D341Med (cell line): ENCODE measurements at places on chromosomes 1 and 21.

GRCh38 chr21:41684381-41685245 lies 82.2 kb downstream of the RIPK4 start:
- DNase-seq, result no peak

DNA sequence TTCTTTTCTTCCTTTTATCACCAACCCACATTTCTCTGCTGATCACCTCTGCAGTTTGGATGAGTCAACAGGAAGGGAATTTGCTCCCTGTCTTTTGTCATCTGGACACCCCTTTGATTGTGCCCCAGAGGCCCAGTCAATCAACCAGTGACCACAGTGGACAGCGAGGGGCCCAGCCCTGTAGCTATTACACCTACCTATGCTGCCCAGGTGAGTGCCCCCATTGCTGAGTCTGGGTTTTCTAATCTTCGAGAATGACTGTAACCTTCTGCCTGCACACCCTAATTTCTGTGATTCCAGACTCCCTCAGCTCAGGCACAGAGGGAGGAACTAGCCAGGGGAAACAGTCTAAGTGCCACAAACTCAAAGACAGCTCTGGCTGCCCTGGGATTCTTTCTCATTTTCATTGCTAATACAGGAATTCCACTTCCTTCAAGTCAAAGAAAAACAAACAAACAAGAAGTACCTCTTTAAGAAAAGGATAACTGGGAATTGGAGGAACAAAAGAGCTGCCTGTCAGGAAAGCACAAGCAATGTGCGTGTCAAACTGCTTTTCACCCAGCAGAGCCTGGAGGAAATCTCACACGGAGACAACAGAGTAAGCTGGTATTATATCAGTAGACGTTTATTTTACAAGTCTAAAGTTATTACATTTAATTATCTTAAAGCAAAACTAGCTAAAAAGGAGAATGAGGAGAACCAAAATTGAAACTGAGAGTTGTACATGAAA lies 311.1 kb downstream of the AJAP1 start:
- DNase-seq, result no peak

DNA sequence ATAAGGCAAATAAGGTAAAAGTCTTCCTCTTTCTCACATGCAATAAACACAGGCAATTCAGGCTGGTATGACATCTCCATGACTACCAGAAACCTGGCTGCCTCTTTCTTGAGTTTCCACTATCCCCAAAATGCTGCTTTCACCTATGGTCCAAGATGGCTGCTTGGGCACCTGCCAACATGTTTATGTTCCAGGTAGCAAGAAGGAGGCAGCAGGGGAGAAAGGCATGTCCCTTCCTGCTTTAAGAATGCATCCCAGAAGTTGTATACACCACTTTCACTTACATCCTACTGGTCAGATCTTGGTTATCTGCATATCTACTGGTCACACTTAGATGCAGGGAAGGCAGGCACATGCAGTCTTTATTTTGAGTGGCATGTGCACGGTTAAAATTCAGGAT lies 19.4 kb upstream of the ACOT11 start:
- no peak for DNase-seq

DNA sequence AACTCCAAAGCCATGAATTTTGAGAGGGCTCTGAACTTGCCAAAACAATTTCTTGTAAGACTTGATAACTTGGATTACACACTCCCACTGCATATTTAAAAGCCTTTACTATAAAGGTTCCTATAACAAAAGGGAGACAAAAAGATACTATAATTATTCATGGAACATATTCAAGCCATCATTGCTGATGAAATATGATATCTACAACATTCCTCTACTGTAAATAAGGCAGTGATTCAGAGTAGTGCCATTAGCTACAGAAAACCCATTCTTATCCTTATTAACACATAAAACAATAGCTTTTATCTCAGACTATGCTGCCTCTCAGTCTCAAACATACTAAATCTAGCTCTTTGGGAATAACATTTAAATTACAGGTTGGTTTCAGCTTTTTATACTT lies 675.5 kb upstream of the CXADR start:
- no peak for DNase-seq

DNA sequence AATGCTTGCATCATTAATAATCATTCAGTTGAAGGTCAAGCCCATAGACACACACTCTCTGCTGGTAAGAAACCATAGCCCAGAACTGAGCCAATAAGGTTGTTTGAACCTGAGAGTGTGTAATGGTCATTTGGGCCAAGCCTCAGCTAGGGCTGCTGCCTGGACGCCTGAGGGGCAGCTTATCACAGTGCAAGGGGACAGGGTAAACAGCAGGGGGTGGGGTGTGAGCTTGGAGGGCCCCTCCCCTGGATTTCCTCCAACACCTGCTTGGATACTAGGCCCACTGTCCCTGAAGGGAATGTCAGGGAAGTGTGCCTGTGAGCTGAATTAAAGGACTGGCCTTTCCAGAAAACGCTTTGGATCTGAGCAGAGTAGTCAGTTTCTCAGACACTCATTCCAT lies 24.6 kb upstream of the CNTN2 start:
- DNase-seq, result no peak

DNA sequence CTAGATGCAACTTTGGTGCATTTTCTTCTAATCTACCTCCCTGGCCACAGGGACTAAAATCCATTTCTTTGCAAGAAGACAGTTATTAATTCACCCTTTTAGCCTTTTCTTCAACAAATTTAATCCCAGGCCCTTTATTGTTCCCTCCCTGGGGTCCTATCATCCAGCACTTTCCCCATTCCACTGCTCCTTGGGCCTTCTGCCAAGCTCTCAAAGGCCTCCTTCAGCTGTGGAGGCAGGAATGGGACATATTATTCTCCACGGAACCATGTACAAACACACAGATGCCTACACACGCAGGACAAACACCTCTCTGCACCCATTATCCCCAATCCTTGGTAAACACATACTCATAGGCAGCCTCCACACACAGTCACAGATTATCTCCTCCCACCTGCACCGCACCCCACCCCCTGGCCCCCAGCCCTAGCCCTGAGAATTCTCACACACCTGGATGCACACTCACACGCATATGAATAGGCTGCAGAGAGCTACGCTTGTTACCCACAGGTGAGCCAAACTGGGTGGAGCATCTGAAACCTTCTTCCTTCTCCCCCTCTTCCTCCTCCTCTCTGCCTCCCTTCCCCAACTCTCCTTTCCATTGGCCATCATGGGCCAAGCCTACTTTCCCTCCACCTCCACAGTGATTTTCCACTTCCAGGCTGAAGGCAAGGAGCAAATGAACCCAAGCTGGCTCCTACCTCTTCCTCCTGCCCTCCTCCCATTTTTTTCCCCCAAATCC lies 11.7 kb downstream of the TAGLN2 start:
- DNase-seq, result no peak
